ENCODE measurements at places on chromosomes 11 and 22.

DNA sequence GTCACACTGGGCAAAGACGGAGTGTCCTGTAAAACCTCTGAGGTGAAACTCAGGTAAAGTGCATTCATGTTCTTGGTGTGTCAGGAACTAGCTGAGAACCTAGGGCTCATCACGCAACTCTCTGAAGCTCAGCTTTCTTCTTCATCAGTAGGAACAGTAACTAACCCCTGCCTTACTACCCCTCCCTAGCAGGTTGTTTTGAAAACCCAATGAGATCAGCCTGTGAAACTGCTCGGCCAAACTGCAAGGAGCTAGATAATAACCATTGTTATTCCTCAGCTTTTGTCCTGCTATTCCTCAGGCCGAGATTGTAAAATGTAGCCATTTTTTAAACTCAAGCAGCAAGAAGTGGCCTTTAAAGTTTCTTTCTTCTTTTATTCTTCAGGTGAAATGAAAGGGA, 9.8 kb upstream of the FJX1 start:
- no peak for DNase-seq

DNA sequence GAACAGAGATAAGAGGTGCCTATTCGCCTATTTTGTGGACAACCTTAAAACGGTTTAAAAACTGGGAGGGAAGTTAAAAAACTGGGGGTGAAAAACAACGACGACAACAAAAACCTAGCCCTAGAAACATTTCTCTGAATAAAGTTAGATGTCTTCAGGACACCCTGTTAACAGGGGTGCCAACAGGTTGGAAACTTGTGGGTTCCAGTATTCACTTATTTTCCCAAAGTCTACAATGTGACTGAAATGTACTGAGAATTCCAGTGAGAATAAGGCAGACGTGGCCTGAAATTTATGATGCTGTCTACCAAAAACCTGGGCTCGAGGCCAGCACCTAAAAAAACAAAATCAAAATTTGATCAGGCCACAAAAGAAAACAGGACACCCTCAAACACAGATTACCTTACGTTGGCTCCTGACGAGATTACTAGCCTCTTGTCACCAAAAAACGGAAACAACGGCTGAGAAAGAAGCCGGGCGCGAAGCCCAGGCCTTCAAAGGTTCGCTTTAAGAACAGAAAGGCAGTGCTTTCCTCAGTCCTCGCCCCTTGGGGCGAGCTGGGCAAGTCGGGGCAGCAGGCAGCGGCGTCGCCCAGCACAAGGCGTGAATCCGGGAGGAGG, 906 bp downstream of the CCDC90B start:
- DNase-seq: no peak

- DNase-seq: peak; percentile 21
These were observed 32.1 kb upstream of the ACR start for GRCh38 chr22:50705851-50706351.

GRCh38 chr11:33540946-33541915, 159.4 kb downstream of the C11orf91 start:
- DNase-seq: no peak

DNA sequence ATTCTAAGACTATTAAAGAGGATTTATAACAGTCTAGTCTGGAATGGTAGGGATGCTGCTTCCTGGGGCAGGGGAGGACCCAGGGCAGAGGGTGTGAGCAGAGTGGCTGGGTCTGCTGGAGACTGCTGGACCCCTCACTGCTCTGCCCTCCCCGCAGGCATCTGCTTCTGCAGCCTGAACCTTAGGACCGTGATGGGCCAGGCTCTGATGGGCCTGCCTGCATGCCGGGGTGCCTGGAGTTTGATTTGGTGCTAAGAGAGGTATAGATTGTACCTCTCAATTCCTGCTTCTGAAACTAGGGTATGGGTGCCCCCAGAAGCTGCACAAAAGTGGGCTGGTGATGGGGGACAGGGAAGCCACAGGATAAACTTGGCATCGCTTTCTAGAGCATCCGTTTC, 54.9 kb downstream of the CD82 start:
- peak; percentile 9 for DNase-seq

- no peak for DNase-seq
These were observed 207.0 kb downstream of the TBC1D22A start for GRCh38 chr22:46969491-46969890.

GRCh38 chr11:8812438-8812837, 98.6 kb upstream of the AKIP1 start:
- DNase-seq: no peak

DNA sequence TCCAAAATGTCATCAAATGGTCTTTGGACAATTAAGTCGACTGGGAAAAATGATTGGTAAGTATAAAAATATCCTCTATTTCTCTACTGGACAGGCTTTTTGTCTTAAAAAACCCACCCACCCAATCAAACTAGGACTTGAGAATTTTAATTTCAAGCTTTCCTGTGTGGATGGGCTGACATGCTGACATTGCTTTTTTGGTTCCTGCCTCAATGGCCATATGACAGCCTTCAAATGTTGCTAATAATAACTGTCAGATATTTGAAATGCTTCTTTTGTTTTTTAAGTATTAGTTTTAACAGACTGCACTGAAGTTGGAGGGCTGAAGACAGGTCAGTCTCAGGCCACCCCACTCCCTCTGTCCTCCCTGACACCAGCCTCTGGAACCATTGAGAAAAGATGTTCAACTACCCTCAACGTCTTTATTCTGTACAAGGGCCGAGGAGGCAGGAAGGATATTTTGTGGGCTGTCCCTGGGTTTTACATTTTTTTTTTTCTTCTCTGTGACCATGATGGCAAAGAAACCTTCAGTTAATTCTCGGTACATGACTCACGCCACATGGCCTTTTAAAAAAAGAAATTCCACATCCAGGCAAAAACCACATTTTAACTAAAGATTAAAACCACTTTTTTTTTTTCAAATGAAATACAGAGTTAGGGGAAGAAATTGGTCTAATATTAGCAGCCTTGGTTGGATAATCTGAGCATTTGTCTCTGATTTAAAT, 130.4 kb downstream of the SLC1A2 start:
- DNase-seq: no peak

GRCh38 chr11:93072229-93072914, 102.9 kb downstream of the MTNR1B start:
- no peak for DNase-seq

DNA sequence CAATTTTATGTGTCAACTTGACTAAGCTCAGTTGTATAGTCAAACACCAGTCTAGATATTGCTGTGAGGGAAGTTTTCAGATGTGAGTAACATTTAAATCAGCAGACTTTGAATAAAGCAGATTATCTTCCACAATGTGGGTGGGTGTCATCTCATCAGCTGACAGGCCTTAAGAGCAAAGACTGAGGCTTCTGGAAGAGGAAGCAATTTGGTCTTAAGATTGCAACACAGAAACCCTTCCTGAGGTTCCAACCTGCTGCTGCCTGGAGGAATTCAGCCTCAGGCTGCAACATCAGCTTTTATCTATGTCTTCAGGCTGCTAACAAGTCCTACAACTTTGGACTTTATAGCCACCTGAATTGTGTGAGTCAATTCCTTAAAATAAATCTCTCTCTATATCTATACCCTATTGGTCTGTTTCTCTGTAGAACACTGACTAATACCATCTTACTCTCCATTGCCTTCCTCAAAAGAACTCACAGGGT, 277.2 kb upstream of the PLET1 start:
- DNase-seq: no peak

GRCh38 chr11:84165139-84165538, 879.0 kb upstream of the CCDC90B start:
- no peak for DNase-seq

GRCh38 chr11:120172054-120172911, 34.4 kb upstream of the TRIM29 start:
- DNase-seq: peak; percentile 79

DNA sequence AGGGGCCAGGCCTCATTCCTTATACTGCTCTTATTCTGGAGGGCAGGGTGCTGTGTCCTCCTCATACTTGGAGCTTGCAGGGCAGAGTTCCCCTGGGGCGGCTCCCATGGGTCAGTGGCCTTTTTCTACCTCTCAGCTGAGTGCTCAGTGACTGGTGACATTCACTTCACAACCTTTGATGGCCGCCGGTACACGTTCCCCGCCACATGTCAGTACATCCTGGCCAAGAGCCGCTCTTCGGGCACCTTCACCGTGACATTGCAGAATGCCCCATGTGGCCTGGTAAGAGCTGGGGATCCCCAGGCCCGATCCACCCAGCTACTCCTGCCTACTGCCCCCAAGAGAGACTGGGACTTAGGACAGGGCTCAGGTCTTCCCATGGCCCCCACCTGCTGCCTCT, 14.5 kb downstream of the OTOG start:
- DNase-seq: no peak

- DNase-seq: no peak
These were observed 802.5 kb downstream of the DLG2 start for GRCh38 chr11:84824624-84825023.

- no peak for DNase-seq
These were observed 117.7 kb upstream of the CCDC90B start for GRCh38 chr11:83403691-83404389.

DNA sequence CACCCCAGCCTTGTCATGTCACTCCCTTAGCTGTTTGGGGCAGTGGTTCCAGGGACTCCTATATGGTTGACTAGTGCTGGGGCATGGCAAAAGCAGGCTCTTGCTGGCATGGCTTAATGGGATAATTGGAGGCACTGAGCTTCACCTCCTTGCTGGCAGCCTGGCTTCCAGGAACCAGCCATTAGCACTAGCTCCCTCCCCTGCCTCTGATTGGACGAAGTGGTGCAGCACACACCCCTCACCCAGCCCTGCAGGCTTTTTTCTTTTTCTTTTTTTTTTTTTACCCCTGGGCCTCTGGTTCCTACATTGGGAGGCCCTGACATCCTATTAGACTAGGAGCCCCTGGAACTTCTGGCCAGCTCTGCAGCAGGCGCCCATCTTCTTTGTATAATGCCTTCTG, 18.6 kb downstream of the PHLDB1 start:
- DNase-seq: no peak

- DNase-seq: no peak
These were observed 86.0 kb upstream of the GRIK4 start for GRCh38 chr11:120425527-120425926.

DNA sequence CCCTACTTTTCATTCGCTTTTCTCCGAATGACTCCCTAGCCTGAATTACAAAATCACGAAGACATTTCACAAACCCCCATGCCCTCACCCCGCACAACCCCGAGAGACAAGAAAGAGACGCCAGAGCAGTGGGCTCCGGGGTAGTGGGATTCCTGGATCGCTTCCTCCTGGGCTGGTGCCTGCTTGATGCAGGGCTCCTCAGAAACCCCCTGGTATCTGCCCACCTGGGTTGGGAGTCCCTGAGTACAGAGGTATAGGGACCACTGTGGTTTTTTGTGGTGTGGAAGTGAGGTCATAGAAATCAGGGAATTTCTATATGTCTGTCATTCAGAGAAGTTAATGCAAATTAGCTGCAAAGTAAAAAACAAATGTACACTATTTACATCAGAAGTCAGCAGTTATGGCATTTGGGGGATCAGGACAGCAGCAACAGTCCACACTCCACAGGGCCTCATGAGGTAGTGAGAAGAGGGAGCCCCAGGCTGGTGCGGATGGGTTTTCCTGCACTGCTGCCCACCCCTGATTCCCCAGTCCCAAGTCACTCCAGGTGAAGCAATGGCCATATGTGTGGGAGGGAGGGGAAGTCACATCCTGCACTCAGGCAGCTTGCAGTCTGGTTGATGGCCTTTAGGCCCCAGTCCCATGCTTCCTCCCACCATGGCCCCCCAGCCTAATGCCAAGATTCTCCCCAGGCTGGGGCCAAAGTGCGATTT, 39.6 kb downstream of the BUD13 start:
- no peak for DNase-seq

DNA sequence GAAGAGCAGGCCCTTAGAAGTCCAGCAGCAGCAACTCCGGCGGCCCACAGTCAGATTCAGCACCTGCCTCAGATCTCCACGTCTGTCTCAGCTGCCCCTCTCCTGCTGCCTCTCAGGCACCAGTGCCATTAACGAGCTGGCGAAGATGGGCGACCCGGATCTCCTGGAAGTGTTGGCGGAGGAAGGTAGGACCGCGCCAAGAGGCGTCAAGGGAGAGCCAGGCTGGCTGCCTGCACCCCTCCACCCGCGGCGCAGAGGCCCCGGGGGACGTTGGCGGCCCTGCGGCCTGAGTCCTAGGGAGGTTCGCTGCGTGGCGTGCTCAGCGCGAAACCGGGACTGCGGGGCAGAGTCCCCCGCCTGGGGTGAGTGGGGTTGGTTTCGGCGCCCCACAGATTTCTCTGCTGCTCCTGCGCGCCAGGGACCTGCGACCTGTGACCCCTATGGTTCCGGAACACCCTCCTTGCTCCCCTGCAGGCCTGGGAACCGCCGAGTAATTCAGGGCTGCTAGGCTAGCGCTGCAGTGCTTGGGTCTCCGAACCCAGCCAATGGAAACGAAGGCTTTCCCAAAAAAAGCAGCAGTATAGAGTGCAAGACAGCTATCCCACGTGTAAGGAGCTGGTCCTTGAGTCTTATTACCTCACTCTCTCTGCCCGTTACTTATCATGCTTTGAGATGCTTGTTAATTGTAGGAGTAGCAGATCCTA, 615 bp downstream of the ANO5 start:
- DNase-seq: peak; percentile 23

- no peak for DNase-seq
These were observed 23.6 kb upstream of the MN1 start for GRCh38 chr22:27825174-27825573.

DNA sequence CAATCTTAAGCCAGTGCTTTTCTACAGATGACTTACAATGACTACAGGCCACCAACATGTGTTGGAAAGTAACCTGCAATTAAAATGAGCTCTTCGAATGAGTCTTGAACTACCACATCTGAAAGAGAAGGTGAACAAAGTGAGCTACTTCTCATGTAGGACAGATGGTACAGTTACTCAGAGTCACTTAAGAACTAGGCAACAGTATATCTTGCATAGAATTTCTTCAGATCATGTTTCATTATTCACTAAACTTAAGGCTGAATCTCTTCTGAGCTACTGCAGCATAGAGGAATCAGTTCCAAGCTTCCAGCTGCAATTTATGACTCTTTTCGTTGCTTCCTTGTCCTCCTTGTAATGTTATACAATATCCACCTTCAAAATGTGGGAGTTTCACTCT, 270.9 kb downstream of the TTC28 start:
- DNase-seq: no peak

- DNase-seq: no peak
These were observed 66.6 kb upstream of the TP53I11 start for GRCh38 chr11:45017329-45017728.

GRCh38 chr11:26985943-26986342, 8.0 kb upstream of the FIBIN start:
- DNase-seq: no peak

DNA sequence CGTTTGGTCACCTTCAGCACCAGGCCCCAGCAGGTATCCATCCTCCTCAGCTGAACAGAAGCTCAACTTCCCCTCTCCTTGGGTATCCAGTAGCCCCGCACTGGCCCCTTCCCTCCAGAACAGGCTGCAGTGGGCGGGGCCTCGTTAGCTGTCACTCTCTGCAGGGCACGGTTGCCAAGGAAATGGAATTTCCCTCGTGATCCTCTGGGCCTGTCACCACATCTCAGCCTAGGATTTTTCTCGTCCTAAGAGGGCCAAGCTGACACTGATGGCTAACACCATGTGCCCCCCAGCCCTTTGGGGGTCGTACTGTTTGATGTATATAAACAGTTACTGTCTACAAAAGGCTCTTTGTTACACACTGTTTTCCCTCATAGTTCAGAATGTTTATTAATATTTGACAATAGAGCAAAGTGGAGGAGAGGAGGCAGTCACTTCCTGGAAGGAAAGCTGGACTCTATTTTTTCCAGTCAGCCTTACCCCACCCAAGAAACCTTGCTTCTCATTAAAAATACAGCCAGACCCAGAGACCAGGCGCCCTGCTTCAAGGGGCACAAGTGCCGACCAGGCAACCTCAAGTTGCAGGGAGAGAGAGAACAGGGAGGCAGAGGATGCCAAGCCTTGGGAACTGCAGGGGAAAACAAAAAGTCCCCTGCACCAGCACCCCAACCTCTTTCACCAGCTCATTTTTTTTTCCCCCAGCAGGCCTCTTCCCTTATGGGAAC, 44.5 kb downstream of the FEZ1 start:
- DNase-seq: peak; percentile 38
